Activated T-helper 1 cell treated with anti-CD3 and anti-CD28 coated beads, Interleukin-12 subunit alpha, Interleukin-12 subunit beta, Interleukin-2, Interleukin-4 antibody, amounts not matched to agents 30 ng/mL and 10 ng/mL and 1 ng/mL, durations not matched to agents 14 hours and 24 hours and 36 hours (primary cell): ENCODE measurements at places on chromosomes 11 and 22. TPM values are rescaled to one million over a fixed set of nuclear protein-coding genes. Genes with fewer than 3 reads are reported as not detected.

DNA sequence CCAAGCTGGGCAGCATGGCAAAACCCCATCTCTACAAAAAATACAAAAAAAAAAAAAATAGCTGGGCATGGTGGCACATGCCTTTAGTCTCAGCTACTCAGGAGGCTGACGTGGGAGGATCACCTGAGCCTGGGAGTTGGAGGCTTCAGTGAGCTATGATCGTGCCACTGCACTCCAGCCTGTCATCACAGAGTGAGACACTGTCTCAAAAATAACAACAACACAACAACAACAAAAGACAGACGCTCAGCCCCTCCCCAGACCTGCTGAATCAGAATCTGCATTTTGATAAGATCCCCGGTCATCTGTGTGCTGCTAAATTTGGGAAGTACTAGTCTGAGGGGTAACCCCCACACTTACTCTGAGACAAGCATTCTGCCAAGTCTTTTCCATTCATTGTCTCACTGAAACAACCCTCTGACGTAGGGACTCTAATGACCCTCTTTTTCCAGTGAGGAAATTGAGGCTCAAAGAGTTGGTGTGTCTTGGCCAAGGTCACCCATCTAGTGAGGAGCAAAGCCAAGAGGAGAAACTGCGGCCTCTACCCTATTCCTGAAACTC lies 7.5 kb downstream of the NEFH start:
- DNase-seq = no peak

- no peak for DNase-seq
Measured at GRCh38 chr11:91686700-91687099, 537.9 kb upstream of the FAT3 start.

GRCh38 chr22:32830473-32830872 lies 29.0 kb downstream of the TIMP3 start:
- no peak for DNase-seq

GRCh38 chr22:35997438-35997837 lies 31.2 kb downstream of the RBFOX2 start:
- no peak for DNase-seq

DNA sequence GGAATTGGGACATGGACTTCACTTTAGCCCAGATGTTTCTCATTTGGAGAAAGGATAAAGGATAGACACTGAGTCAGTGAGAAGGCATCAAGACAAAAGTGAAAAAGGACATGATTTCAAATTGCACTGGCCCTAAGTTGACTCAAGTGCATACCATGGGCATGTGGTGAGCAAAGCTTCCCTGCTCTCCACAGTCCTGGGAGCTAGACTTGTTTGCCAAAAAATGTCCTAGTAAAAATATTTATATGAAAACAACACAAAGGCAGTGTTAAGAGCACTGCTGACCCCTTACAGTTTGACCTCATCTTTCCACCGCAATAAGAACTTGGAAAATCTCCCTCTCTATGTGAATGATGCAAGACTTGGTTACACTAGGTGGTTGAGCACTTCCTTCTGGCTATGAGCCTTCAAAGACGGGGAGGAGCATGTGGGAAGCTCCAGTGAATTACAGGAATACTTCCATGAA lies 46.5 kb upstream of the FIBIN start:
- DNase-seq = no peak

DNA sequence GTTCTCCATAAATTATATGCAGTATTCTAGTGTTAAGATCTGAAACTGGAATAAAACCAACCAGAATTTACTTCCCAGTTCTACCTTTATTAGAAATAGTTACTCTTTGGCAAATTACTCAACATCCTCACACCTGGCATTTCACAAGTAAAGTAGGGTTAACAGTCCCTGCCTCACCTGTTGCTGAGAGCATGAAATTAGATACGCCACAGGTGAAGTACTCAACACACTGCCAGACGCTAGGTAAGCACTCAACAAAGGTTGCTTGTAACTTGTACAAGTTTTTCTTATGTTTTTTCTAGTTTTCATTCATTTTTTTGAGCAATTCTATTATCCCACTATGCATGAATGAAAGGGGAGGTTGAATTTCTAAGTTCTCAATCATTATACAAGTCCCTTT lies 267.6 kb upstream of the ARHGAP42 start:
- DNase-seq = no peak

DNA sequence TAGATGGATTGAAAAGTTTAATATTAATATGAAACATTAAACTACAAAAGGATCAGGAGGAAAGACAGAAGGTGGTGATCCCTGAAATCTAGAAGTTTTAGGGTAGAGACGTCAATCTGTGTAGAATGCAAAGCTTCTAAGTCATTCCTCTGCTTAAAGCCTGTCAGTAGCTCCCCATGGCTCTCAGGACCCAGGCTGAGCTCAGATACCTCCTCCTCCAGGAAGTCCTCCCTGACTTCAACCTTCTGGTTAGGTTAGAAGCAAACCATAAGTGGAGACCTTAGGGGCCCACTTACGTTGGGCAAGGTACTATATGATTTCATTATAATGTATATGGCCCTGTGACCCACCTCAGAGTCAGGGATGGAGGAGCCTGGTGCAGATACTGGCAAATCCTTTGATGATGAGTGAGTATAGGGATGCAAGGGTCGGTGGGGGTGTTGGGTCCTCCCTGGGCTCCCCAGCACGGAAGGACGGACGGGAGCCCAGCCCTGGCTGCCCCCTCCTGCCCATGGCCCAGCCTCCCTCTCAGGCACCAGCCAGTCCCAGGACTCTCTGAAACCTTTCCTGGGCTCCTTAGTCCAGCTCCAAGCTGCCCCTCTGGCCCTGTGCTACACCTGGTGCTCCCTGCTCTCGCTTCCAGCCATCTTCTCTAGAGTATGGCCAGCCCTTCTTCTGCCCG lies 3.2 kb upstream of the PPP6R3 start:
- no peak for DNase-seq

- DNase-seq = no peak
Measured at GRCh38 chr22:37187552-37187890, 526 bp downstream of the C1QTNF6 start.

- no peak for DNase-seq
Measured at GRCh38 chr11:118283756-118284350, 19.8 kb upstream of the MPZL2 start.

DNA sequence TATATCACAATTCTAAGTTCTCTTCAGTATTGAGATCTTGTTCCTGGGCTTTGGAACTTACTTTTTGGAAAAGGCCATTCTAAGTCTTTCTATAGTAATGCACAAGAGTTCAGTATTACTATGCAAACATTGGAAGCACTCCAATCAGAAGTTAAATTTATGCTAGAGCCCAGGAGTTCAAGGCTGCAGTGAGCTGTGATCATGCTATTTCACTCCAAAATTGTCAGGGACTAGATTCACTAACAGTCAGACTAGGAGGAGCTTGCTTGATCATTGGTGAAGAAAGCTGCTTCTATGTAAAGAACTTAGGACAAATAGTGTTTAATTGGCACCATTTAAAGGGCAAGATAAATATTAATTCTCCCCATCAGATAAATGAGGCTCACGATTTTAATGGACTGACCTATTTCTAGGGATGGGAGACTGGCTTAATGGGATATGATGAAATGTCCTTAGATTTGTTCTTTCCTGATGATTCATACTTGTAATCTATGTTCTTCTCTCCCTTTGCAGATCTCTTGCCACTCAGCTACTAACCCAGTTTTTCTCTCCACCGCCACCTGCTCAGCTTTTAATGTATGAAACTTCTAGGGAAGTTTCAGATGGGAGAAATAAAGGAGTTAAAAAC lies 32.6 kb upstream of the TMEM123 start:
- DNase-seq = no peak

DNA sequence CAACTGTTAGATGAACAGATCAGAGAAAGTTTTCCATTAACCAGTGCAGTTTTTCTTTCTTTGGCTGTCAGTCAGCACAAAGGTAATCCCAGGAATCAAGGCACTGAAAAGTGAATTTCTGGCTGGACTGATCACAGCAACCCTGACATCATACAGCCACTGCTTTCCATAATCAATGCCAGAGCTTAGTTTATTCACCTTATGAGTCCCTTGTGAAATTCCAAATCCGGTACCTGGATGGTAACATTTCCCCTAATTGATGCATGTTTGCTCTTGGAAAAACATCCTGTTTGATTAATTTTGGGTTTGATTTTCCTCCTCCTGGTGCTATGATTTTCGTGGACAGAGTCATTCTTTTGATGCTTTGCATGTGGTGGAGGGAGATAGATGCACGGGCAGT lies 319.8 kb downstream of the INSC start:
- no peak for DNase-seq

DNA sequence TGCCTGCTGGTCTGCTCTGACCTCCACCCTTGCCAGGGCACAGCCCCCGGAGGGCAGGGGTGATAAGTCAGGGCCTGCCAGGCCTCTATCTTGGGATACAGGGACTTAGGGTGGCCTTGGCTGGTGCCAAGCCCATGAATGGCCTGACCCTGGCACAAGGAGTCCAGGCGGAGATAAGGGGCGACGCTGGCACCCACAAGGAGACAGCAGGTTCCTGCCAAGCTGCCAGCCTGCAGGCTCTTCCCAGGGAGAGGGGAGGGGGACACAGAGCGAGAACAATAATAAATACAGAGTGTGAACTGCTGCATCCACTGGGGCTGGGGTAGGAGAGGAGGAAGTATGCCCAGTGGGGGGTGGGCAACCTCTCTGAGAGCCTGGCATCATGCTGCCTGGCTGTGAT lies 978 bp downstream of the CSDC2 start:
- DNase-seq = no peak

DNA sequence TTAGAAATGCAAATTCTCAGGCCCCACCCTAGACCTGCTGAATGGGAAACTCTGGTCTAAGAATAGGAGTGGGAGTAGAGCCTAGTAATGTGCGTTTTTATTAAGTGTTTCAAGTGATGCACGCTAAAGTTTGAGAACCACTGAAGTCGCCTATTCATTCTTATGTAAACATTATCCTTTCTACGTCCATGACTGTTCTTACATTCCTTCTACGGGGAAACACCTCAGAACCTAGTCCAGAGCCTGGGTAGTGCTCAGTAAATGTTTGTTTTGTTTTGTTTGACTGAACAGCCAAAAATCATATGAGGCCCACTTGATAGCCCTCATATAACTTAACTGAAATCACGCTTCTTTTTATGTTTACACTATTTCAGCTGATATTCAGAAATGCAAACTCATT lies 29.8 kb downstream of the VSIG10L2 start:
- no peak for DNase-seq

- peak; percentile 52 for DNase-seq
Measured at GRCh38 chr11:46361283-46362155, 14.3 kb downstream of the DGKZ start.

DNA sequence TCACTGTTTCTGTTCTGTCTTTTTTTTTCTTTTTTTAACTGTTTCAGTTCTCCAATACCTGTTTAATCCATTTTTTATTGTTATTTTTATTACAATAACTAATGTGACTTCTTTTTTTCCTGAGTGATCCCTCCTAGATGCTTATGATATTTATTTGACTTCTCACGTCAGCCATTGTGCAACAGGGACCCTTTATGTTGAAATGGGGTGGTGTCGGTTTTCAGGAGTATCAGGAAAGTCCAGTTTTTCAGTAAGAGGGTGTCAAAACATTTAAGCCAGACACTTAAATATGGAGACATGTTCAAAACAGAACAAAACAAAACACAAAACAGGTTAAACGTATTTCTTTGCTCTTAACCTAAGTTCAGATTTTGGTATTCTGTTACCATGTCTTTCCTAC lies 418.8 kb downstream of the DYNC2H1 start:
- DNase-seq = no peak

- no peak for DNase-seq
Measured at GRCh38 chr11:14362611-14363010, 3.6 kb upstream of the RRAS2 start.

- DNase-seq = no peak
Measured at GRCh38 chr11:5674391-5674790, 10.5 kb downstream of the TRIM5 start.

GRCh38 chr11:65695459-65696241 lies 16.4 kb upstream of the KAT5 start:
- no peak for DNase-seq

DNA sequence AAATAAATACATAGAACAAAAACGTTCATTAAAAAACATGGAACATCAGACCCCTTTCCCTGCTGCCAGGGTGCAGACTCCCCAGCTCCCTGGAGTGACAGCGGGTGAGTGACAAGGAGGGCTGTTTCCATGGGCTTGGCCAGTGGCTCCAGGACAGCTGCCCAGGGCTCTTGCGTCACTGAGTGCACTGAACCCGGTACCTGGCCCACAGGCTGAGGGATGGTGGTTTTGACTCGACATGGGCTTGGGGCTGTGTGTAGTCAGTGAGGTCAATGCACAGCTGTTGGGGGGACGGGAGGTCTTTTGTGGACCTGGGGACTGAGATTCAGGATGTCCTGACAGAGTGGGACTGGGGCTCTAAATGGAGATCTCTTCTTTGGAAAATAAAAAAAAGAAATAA lies 142.1 kb upstream of the B3GAT1 start:
- DNase-seq = no peak

- DNase-seq = no peak
Measured at GRCh38 chr11:69818603-69819441, at the start of gene FGF3. TSS of gene FGF3 (minus strand) at chr11:69819416. CDS start at chr11:69818933, 483 bp downstream.

DNA sequence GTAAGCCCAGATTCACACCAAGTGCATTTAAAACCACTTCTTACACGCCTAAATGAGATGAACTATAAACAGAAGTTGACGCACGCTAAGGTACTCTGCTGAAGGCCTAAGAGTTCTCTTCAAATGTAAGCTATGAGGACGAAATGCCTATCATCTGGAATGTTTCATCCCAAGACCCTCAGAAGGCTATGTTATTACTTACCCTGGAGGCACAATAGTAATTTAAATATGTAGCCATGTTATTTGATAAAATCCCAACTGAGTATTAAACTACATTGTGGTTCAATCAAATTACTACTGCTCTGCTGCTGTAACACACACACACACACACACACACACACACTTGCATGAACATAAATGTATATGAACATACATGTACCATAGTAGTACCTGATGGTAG lies 47.6 kb downstream of the MAML2 start:
- DNase-seq = no peak

DNA sequence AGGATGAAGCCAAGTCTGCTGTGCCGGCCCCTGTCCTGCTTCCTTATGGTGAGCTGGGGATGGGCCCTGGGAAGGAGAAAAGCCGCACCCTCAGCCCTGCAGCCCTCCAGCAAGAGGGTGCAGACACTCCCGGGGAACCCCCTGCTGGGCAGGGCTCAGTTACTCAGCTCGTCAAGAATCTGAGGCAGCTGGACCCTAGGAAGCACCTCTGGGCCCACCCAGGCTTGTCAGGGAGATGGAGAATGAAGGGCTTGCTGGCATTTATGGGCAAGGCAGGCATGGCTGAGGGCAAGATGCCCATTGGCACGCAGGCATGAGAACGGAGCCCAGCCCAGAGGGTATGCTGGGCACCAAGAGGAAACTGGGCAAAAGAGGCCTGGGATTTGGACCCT lies 12.9 kb downstream of the RELT start:
- DNase-seq = no peak

Gene OR6A2
- total RNA-seq = 0.31 and 0.47 TPM in 2 replicates

Gene LRP4
- total RNA-seq = 0.08 and 0.15 TPM in 2 replicates

Gene PATE4
- not detected in 2 replicates for total RNA-seq

Gene OR51I1
- total RNA-seq = not detected in 2 replicates

Gene TRMT2A
- total RNA-seq = 142 and 161 TPM in 2 replicates

Gene BTBD18
- 0.07 TPM in 1 of 2 replicates, not detected in the other for total RNA-seq

Gene MN1
- 0.07 and 0.08 TPM in 2 replicates for total RNA-seq

Gene SPON1
- total RNA-seq = 0.20 and 0.29 TPM in 2 replicates

Gene SVIP
- 45.1 and 47.5 TPM in 2 replicates for total RNA-seq

Gene FAM111B
- 54.9 and 57.3 TPM in 2 replicates for total RNA-seq

Gene FAT3
- not detected in 2 replicates for total RNA-seq

Gene EP300
- 69.2 and 85.8 TPM in 2 replicates for total RNA-seq
